ENCODE measurements at places on chromosomes 1 and 21.
A peak's percentile ranks its signal among the peaks of the same experiment; 100 is the strongest.

GRCh38 chr1:18299441-18300338 lies 181.0 kb upstream of the KLHDC7A start:
- DNase-seq: no peak

DNA sequence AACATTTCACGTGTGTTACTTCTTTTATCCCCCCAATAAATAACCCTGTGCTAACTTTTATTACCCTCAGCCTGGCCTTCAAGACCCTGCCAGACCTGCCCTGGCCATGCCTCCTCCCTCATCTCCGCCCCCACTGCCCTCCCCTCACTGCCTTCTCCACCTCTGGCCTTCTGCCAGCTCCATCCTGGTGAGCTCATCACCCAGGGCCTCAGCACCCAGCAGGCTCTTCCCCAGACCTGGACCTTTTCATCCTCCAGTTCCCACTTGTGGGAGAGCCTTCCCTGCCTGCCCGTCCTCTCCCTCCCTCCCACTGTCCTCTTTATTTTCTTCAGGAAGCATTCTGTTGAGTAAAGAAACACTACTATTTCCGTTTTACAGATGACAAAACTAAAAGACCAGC lies 72.0 kb downstream of the SLC66A1 start:
- DNase-seq: no peak

- DNase-seq: peak; percentile 82
Observed at GRCh38 chr1:36884029-36884701, 150.2 kb downstream of the GRIK3 start.

DNA sequence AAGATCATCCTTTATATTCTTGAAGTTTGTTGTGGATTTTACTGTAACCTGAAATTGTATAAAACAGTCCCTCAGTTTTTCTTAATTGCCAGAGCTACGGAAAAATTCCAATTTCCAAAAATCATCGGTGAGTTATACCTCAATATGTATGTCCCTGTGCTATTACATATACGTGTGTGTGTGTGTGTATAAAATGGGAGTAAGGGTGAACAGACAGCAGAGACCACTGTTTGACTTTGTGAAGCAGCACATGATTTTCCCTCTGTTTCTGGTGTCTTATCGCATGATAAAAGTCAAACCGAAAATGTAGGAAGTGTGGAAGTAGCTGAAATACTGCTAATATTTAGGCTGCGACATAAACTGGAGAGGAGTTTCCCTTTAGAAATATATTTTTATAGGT lies 1.2 kb downstream of the OR2T1 start:
- DNase-seq: no peak

- no peak for DNase-seq
Observed at GRCh38 chr1:41640141-41640751, 155.8 kb upstream of the EDN2 start.

- no peak for DNase-seq
Observed at GRCh38 chr1:241310451-241310850, 46.6 kb downstream of the RGS7 start.

GRCh38 chr1:200365897-200366426 lies 43.9 kb downstream of the ZNF281 start:
- DNase-seq: no peak

- no peak for DNase-seq
Observed at GRCh38 chr1:38558055-38558454, 301.5 kb downstream of the RRAGC start.

DNA sequence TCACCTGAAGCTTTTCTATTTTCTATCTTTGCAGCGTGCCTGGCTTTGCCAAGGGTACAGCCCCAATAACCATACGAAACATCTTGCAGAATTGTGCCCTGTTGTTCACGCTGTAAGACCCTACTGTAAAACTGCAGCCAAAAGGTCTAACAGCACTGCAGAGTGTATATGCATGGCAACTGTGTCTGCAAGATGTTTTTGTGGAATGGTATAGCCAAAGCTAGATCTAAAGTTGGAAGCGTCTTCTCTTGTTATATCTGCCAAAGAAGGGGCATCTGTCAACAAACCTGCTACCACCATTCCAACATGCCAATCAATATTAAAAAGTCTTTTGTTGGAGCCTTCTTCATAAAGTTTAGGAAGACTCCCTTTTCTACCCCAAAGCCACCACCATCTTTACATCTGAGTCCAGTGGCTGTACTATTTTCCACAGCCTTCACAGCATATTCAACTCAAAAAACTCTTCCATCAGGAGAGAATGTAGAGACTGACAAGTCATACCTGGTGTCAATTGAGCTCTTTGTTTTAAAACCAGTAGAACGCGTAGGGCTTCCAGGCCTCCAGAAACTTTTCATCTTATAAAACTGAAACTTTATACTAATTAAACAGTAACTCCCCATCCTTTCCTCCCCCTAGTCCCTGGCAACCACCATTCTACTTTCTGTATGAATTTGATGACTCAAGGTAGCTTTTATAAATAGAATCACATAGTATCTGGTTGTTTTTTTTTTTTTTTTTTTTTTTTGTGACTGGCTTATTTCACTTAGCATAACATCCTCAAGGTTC lies 40.0 kb downstream of the ZSCAN20 start:
- no peak for DNase-seq

DNA sequence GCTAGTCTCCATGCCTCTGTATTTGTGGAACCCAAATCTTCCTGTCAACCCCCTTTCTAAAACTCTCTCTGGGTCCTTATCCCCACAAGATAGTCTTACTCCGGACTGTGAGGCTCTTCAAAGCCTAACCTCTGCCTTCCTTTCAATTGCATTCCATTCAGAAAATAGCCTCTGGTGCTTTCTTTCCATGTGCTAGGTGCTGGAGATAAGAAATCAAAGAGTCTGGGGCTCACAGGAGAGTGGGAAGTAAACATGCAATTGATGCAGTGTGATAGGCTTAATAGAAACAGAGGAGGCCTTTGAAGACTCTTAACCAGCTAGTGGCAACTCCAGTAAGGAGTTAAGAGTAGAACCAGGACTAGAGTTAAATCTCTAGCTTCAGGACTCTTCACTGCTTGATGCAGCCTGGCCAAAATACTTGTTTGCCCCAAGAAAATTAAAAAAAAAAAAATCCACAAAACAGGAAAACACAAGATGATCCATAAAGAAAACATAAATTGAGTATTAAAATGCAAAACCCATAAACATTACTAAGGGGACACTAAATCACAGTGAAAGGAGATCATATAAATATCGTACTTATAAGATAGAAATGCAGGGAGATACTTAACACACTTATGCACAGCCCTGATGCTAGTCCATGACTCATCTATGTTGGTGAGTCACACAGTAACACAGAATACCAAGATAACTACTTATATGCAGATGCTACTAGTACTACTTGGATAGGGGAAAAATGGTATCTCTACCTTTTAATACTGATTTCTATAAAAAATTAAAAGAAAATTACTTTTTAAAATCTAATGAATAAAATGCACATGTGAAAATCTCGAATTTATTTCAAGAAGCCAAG lies 341.5 kb downstream of the KCNH1 start:
- DNase-seq: no peak

DNA sequence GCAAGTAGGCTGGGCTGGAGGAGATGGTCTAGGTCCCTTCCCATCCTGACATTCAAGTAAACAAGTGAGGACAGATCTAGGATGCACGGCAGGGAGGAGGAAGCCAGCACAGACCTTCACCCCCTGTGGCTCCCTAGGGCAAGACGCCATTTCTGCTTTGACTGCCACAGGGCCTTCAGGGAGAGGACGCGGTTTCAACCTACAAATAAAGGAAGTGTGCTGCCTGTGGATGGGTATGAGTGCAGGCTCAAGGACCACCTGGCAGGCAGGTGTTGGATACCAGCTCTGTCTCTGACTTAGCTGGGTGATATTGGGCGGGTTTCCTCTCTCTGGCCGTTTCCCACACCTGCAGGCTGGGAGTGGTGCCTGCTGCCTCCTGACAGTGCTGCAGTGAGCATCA lies 16.2 kb downstream of the SLC2A1 start:
- DNase-seq: no peak

- no peak for DNase-seq
Observed at GRCh38 chr1:10975567-10976326, 36.7 kb upstream of the TARDBP start.

GRCh38 chr1:81232420-81232819 lies 568.3 kb upstream of the ADGRL2 start:
- no peak for DNase-seq

DNA sequence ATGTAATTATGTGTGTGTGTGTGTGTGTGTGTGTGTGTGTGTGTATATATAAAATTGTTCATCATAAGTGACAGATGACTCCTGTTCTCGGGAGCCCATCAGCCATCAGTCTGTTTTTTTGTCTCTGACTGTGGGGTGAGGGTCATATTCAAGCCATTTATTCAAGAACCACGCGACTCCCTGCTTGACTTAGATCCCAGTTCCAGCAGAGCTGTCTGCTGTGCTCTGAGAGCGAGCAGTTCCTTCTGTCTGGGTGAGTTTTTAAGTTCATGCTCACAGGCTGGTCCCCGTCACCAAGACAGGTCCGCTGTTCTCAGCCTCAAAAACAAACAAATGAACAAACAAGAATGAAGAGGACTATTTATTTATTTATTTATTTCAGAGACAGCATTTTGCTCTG lies 18.3 kb upstream of the NPPB start:
- no peak for DNase-seq

GRCh38 chr21:35169574-35169973 lies 120.5 kb upstream of the RUNX1 start:
- DNase-seq: no peak

GRCh38 chr1:196056966-196057365 lies 551.3 kb downstream of the KCNT2 start:
- DNase-seq: no peak

GRCh38 chr1:216422821-216423520 lies at the start of gene USH2A:
Gene USH2A (minus strand): TSS chr1:216423448. CDS start chr1:216422336, 1,112 bp downstream.
- DNase-seq: no peak

DNA sequence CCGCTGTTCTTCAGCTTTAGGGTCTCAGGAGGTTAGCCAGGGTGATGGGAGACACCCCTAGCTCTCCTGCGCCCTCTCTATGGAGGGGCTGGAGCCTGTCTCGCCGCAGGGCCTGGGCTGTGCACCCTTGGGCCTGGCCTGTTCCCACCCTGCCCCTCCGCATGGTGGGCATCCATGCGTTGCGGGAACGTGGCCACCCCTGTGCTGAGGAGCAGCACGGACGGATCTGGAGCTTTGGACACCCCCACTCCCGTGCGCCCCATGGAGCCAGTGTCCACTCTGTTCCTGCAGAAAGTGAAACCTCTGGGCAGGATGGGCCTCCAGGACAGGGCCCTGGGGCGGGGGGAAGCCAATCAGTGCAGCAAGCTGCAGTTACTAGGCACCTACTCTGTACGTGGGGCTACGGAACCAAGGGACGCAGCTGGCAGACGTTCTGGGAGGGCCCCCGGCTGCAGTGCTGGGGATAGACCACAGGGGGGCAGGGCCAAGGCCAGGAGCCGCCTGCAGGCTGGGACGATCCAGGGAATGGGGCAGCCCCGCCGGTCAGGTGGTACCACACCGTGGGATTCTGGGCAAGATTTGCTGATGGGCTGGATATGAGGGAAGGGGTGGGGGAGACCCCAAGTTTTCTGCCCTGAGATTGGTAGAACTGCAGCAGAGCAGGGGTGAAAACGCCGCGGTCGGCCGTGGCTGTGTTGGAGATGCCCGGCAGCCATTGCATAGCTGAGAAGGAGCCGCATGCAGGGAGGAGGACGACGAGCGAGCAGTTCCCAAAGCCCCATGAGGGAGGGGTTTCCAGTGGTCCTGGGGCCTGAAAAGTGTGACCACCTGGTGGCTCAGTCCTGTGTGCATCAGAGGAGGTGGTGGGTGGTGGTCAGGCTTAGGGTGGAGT lies 43.3 kb downstream of the TP73 start:
- no peak for DNase-seq

GRCh38 chr1:42774928-42775526 lies 8.0 kb downstream of the C1orf50 start:
- DNase-seq: no peak

DNA sequence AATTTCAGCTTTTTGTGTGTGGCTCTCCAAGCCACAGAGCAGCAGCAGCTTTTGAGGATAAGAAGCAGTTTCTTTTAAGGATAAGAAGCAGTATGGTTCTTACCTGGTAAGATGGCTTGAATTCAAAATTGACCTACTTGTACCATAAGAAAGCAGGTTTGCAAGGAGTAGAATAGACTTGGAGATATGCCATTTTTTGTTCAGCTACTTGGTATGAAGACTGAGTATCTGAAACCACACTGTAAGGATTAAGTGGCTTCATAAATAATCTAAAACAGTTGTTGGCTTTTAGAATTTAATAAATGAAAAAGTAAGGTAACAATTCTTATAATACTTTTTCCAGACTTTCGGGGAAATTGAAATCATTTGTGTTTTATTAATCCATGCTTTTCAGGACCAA lies 74.2 kb downstream of the ATF6 start:
- no peak for DNase-seq

DNA sequence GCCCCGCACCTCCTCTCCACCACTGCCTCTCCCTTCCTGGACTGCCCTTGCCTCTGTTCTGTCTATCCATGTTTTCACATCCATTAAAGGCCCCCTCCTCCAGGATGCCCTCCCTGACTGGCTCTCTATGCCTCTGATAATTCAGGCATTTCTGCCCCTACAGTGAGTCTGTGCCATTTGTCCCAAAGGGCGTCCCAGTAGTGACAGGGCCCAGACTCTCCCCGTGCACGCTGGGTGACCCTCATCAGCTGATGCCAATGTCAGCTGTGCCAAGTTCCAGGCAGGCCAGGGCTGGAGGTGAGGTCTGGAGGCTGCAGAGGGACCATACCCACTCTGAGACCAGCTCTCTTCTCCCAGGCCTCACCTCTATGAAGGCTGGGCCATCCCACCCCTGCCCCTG lies 3.2 kb upstream of the PLEKHG5 start:
- no peak for DNase-seq

DNA sequence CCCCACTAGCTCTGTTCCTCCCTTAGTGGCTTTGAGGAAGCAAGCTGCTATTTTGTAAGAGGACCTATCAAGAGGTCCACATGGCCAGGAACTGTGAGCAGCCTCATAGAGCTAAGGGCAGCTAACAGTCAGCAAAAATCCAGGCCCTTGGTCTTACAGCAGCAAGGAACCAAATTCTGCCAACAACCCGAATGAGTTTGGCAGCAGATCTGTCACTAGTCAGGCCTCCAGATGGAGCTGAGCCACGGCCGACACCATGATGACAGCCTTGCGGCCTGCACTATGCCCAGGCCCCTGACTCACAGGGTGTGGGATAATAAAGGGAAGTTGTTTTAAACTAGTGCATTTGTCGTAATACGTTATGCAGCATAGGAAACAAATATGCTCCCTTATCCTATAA lies 28.0 kb upstream of the H3-3A start:
- peak; percentile 94 for DNase-seq

- no peak for DNase-seq
Observed at GRCh38 chr1:58583496-58583895, 6.4 kb upstream of the TACSTD2 start.

DNA sequence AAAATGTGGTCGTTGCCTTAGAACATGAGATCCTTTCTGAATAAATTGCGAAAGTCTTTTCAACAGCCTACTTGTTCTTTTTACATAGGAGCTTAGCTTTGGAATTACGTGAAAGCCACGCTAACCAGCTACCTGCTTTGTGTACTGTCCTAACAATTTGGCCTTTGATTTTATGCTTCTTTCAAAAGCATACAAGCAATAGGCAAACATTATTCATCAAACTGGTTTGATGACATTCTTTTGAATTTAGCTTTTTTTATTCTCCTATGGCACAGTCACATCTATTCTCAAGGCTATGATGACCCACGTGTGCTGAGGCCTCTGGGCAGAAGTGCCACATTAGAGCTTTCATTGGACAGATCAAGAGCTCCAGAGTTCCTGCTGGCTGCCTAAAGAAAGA lies 178.0 kb upstream of the DPT start:
- DNase-seq: no peak

- no peak for DNase-seq
Observed at GRCh38 chr1:196442366-196442765, 165.9 kb downstream of the KCNT2 start.

Measured in vagina (tissue), 2 donors.